ENCODE measurements at places on chromosomes 4 and X.

- no peak for DNase-seq
Observed at GRCh38 chr4:25535701-25536473, 119.8 kb upstream of the SLC34A2 start.

GRCh38 chrX:134694333-134695322, 36.4 kb upstream of the PLAC1 start:
- DNase-seq: no peak

GRCh38 chr4:53066155-53066554, 204.0 kb downstream of the RASL11B start:
- no peak for DNase-seq

GRCh38 chr4:152591876-152592275, 56.0 kb upstream of the FBXW7 start:
- no peak for DNase-seq

DNA sequence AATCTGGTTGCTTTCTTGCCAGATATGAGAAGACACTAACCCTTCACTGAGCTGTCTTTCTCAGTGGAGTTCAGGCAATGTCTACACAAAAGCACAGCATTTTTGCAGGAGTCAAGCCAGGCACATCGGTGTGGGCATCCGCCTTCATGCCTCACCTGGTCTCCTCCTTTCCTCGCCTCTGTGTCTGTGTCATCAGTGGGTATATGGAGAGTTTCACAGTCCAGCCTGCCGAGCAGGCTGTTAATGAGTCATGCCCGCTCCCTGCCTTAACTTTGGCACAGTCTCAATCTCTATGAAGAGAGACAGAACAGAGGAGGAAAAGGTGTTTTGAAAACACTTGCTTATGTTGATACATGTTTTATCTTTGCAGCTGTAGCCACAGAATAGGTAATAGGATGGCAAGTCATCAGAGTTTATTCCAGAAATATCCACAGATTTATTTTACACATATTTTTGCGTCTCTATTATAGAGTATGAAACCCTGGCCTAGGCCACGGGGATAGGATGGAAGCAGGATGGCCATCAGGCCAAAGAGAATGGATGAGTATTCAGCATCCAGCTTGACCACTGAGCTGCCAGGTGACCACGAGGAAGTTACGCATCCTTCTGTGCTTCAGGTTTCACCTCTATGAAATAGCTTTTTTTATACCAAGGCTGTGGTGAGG, 32.8 kb upstream of the MAML3 start:
- DNase-seq: no peak

- peak; percentile 13 for DNase-seq
Observed at GRCh38 chrX:52574416-52575275, 57.8 kb upstream of the XAGE1B start.

DNA sequence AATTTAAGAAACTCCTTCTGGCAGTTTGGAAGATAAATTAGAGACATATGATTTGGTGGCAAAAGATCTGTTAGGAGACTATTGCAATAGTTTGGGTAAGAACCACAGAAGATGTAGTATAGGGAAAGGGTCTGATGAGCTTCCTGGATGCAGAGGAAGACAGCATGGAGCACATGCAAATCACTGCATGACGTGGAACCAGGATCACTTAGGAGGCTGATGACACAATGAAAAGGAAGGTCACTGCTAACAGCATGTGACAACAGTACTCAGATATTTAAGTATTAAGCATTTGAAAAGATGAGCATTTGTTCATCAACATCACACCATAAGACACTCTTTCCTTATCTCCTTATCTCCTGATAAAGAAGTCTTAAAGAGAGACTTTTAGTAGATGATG, 167.8 kb upstream of the LDB2 start:
- no peak for DNase-seq

GRCh38 chr4:3269991-3270611, 21.1 kb downstream of the MSANTD1 start:
- DNase-seq: no peak

Measured in NCI-H1694 (cell line).